ENCODE measurements at places on chromosomes 5 and 9.

DNA sequence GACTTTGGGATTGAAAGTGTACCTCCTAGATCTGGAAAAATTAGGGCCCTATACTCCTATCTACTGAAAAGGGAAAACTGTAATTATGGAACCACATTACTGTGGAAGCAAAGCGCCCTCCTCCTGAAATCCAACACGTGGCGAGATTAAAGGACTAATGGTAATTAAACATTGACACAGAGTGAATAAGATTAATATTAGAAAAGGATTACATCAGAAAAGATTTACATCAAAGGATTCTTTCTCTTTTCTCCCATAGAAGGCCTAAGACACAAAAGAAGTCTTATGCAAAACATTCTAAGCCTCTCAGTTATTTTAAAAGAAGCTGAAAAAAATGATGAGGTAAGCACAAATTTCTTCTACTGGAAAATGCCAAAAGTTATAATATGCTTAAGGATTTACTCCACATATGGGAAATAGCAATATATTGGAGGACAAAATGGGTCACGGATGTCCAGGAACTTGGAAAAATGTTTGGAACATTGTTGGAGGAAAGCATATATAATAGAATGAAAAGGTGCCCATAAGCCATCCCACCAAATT, 227.8 kb downstream of the TRPM3 start:
- no peak for DNase-seq

GRCh38 chr5:142056816-142057696, 44.2 kb upstream of the GNPDA1 start:
- DNase-seq = no peak

DNA sequence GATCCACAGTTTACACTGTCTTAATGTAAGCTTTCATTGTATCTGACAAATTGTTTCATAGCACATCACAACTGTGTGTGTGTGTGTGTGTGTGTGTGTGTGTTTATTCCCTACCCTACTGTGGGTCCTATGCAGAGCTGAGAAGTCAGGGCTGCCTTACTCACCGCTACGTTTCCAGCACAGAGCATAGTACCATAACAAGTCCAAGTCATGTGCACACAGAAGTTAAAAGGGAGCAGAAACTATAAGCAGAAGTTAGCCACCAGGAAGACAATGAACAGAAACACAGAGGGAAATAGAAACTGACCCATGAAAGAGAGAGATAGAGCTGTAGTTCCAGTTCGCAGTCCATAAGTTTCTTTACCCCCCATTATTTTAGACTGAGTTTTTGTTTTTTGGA, 38.2 kb upstream of the DMXL1 start:
- no peak for DNase-seq

- no peak for DNase-seq
These were observed 258.2 kb downstream of the MCTP1 start for GRCh38 chr5:95026718-95027117.

DNA sequence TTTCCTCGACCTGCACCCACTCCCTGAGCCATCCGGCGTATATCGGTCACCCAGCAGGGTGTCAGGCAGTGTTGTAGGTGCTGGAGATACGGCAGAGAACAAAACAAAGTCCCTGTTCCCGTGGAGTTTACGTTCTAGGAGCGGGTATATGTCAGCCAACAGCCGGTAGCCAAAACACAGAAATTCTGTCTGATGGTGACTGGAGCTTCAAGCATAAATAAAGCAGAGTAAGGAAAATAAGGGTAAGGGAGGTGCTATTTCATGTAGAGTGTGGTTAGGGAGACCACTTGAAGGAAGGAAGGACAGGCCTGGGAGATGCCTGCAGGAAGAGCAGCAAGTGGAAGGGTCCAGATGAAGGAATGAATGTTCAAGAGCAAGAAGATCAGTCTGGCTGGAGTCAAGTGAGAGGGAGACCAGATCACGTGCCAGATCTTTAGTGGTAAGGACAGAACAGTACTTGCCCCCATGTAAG, 783 bp upstream of the ZFR start:
- no peak for DNase-seq

- DNase-seq = no peak
These were observed 3.6 kb upstream of the MACIR start for GRCh38 chr5:103254921-103255320.

GRCh38 chr9:106829666-106830408, 33.1 kb upstream of the ZNF462 start:
- DNase-seq = no peak
